Central memory CD4-positive, alpha-beta T cell (primary cell): ENCODE measurements at places on chromosomes 12 and 14.

- no peak for DNase-seq
These were observed 99.1 kb downstream of the TBC1D30 start for GRCh38 chr12:64923536-64923935.

GRCh38 chr14:89630101-89630829 lies 213.2 kb upstream of the FOXN3 start:
- no peak for DNase-seq

- no peak for DNase-seq
These were observed 29.3 kb upstream of the RASSF8 start for GRCh38 chr12:25929142-25929541.

GRCh38 chr14:68464711-68465110 lies 328.2 kb downstream of the ZFP36L1 start:
- no peak for DNase-seq

DNA sequence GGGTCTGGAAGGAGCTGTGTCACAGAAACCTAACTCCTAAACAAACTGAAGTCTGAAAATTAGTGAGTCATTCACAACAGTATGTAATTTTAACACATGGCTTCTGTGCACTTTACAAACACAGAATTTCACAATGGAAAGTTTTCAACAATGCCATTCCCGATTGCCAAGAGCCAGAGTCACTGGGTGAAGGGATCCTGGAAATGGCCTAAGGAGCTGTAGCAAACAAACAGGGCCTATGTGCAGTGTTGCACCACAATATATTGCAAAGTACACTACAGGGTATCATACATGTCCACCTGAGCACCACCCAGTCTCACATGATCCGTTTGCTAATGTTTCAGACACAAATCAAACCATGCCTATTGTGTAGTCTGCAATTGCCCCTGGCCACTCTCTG lies 184.7 kb upstream of the OTX2 start:
- no peak for DNase-seq

DNA sequence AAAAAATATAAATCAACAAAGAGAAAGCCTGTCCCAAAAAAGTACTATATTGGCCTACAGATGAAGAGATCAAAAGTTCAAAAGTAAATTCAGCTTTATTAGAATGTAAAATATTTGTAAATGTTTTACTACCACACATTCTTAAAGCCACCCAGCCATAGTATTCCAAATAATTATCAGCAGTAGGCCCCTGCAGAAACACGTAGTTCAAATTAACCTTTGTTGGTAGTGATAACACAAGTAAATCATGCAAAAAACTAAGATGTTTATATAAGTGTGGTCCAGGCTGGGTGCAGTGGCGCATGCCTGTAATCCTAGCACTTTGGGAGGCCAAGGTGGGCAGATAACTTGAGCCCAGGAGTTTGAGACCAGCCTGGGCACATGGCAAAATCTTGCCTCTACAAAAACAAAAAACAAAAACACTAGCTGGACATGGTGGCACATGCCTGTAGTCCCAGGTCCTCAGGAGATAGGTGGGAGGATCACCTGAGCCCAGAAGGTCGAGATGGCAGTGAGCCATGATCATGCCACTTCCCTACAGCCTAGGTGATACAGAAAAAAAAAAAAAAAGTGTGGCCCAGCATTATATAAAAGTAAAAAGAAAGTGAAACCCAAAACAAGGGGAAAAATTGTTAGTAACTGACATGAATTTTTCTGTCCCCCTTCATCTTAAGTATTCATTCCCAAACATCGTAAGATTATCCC lies 17.9 kb downstream of the SPTLC2 start:
- DNase-seq = peak; percentile 40
